ENCODE measurements at places on chromosomes 1 and 21.

DNA sequence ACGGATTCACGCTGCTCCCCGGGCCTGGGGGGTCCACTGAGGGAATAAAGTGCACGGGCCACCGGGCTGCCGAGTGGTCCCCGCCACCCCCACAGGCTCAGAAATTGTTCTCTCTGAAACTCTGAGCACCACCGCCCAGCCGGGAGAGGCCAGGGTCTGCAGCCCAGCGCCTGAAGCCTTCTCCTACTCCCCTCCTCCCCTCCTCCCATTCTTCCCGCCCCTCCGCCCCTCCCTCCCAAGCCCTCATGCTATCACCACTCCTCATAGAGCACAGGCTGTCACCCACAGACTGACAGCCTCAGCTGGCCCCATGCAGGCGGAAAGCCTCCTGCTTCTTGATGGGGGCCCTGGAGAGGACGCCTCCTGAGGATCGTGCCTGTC is 707 bp upstream of the GPR153 start:
- no peak for DNase-seq

GRCh38 chr1:74822851-74823401 is 90.0 kb downstream of the TYW3 start:
- DNase-seq, result no peak

GRCh38 chr1:22133931-22134324 is 9.0 kb downstream of the WNT4 start:
- DNase-seq, result no peak

DNA sequence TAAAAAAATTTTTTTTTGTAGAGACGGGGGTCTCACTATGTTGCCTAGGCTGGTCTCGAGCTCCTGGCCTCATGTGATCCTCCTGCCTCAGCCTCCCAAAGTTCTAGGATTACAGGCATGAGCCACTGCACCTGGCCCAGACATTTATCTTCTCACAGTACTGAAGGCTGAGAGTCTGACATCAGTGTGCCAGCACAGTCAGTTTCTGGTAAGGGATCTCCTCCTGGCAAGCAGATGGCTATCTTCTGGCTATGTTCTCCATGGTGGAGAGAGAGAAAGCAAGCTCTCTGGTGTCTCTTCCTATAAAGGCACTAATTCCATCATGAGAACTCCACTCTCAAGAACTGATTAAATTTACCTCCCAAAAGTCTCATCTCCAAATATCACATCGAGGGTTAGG is 57.8 kb upstream of the C1orf185 start:
- no peak for DNase-seq

- DNase-seq, result no peak
Observed at GRCh38 chr1:11377001-11377583, 101.9 kb upstream of the DISP3 start.

DNA sequence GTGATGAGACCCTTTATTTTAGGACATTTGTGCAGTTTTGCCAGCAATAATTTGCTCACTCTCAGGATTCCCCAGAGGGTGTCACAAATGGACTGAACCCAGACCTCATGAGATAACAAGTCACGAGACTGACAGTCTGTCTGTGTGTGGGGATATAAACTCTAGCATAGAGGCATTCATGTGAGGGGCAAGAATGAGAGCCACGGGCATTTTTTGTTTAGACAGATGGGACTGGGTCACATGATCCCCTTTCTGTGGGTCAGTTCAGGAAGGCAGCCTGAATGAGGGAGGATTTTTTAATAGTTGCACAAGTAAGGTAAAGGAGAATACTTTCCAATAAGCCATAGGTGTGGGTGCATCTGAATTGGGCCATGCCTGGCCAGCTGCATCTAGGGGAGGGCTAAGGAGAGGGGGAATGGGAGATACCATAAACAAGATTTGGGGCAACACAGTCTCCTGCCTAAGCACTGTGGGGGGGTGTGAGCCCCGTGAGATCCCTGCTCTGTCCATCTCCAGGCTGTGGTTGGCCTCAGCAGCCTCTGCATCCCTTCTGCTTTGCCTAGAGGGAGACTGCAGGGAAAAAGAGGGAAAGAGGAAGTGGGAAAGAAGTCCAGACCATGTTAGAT is 66.6 kb downstream of the NAV1 start:
- no peak for DNase-seq

- no peak for DNase-seq
Observed at GRCh38 chr1:93663208-93663614, 18.4 kb downstream of the BCAR3 start.

DNA sequence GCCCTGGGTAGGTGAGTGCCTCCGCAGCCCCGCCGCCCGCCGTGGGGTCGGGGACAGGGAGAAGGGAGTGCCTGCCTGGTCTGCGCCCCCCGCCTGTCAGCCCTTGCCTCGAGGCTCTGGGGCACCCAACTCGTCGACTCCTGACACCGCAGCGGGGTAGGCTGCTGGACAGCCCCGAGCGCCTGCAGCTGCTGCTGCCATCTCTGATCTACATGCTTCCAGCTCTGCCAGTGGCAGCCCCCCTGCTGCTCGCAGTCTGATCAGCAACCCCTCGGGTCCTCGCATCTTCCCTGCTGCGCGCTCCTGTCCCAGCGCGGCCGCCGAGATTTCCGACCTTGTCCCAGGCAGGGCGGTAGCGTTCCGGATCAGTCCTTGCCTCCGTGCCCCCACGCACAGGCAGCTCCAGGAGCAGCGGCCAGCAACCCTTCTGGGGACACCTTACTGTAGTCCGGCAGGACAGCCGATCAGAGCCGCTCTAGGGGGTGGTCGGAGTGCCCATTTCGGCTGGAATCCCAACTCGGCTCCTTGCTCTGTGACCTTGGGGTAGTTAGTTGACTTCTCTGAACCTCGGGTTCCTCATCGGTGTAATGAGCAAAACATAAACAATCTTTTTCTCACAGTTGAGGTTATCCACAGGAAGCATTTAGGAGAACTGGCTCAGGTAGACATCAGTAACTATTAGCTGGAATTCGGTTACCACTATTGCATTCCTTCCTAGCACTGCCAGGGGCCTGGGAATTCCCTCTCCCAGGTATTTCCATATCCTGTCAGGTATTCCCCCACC is 540 bp downstream of the BCAN start:
- no peak for DNase-seq

- DNase-seq, result no peak
Observed at GRCh38 chr1:159823406-159823805, 3.3 kb upstream of the SLAMF8 start.

DNA sequence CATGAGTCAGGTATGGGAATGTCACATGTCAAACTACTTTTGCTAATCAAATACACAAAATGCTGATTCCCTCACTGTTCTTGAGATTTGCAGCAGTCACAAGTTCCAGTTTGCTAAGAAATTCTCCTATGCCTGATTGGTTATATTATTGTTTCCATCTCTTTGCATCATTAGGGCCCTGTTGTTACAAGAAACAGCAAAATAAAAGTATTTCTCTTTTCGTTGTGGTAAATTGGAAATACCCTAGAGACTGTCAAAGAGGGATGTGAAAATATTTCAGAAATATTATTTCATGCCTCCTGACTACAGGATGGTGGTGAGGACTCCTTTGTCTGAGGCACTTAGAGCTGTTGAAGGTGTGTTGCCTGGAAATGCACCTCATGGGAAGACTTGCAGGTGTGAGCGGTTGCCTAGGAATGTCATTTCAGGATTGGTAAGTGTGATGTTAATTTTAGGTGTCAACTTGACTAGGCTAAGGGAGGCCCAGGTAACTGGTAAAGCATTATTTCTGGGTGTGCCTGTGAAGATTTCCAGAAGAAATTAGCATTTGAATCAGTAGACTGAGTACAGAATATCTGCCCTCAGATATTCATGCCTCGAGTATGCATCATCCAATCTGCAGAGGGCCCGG is 117.4 kb downstream of the ROR1 start:
- no peak for DNase-seq

GRCh38 chr21:19683492-19683891 is 1279.9 kb upstream of the TMPRSS15 start:
- DNase-seq, result no peak
